ENCODE measurements at places on chromosomes 4 and X. TPM values are rescaled to one million over a fixed set of nuclear protein-coding genes. Genes with fewer than 3 reads are reported as not detected.

Gene GRXCR1
- polyA plus RNA-seq = not detected

- H3K36me3 ChIP-seq = no peaks in the 10 kb centered on the region
- DNase-seq = no peak
- no peak overlapping the region for H3K27ac ChIP-seq
- no peaks in the 10 kb centered on the region for H3K27me3 ChIP-seq
- H3K4me1 ChIP-seq = no peaks in the 10 kb centered on the region
Measured at GRCh38 chr4:119731778-119732177, 103.2 kb upstream of the PDE5A start.

- DNase-seq = no peak
- no peak overlapping the region for H3K4me3 ChIP-seq
- H3K36me3 ChIP-seq = no peaks in the 10 kb centered on the region
- peaks cover 10% of the 10 kb centered on the region for H3K27me3 ChIP-seq
Measured at GRCh38 chrX:9874483-9874882, 88.3 kb downstream of the SHROOM2 start.

DNA sequence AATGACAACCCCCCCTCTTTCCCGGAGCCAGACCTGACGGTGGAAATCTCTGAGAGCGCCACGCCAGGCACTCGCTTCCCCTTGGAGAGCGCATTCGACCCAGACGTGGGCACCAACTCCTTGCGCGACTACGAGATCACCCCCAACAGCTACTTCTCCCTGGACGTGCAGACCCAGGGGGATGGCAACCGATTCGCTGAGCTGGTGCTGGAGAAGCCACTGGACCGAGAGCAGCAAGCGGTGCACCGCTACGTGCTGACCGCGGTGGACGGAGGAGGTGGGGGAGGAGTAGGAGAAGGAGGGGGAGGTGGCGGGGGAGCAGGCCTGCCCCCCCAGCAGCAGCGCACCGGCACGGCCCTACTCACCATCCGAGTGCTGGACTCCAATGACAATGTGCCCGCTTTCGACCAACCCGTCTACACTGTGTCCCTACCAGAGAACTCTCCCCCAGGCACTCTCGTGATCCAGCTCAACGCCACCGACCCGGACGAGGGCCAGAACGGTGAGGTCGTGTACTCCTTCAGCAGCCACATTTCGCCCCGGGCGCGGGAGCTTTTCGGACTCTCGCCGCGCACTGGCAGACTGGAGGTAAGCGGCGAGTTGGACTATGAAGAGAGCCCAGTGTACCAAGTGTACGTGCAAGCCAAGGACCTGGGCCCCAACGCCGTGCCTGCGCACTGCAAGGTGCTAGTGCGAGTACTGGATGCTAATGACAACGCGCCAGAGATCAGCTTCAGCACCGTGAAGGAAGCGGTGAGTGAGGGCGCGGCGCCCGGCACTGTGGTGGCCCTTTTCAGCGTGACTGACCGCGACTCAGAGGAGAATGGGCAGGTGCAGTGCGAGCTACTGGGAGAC, 1.6 kb downstream of the PCDH10 start:
- peaks cover 20% of the 10 kb centered on the region for H3K36me3 ChIP-seq
- DNase-seq = no peak
- peak overlapping the region; percentile 60 for H3K4me3 ChIP-seq
- H3K27ac ChIP-seq = peak overlapping the region; percentile 44

Gene MSX1
- not detected for polyA plus RNA-seq

GRCh38 chrX:40448793-40449192, 132.0 kb upstream of the ATP6AP2 start:
- no peaks in the 10 kb centered on the region for H3K36me3 ChIP-seq
- DNase-seq = no peak
- no peaks in the 10 kb centered on the region for H3K4me1 ChIP-seq

DNA sequence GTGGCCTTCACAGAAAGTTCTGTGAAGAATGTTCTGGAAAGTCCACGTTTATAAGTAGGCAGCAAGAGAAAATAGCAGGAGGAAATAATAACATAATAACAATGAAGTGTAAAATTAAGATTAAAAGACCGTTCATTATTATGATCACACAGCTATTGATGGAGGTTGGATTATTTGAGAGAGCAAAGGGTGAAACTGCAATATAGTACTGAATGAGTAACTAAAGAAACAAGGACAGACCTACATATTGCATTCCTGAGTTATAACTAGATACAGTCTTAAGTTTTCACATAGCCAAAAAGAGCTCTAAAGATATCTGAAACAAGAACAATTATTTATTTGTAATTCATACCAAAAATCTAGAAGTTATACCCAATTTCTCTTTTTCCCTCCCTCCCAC, 122.9 kb upstream of the TMEM164 start:
- H3K36me3 ChIP-seq = no peaks in the 10 kb centered on the region
- peaks cover 5% of the 10 kb centered on the region for H3K4me1 ChIP-seq
- no peak for DNase-seq

- H3K36me3 ChIP-seq = no peaks in the 10 kb centered on the region
- peaks cover 88% of the 10 kb centered on the region for H3K4me1 ChIP-seq
- H3K4me3 ChIP-seq = no peak overlapping the region
- H3K27ac ChIP-seq = peak overlapping the region; percentile 24
- H3K27me3 ChIP-seq = no peaks in the 10 kb centered on the region
Measured at GRCh38 chr4:140740422-140740821, 15.8 kb downstream of the TBC1D9 start.

DNA sequence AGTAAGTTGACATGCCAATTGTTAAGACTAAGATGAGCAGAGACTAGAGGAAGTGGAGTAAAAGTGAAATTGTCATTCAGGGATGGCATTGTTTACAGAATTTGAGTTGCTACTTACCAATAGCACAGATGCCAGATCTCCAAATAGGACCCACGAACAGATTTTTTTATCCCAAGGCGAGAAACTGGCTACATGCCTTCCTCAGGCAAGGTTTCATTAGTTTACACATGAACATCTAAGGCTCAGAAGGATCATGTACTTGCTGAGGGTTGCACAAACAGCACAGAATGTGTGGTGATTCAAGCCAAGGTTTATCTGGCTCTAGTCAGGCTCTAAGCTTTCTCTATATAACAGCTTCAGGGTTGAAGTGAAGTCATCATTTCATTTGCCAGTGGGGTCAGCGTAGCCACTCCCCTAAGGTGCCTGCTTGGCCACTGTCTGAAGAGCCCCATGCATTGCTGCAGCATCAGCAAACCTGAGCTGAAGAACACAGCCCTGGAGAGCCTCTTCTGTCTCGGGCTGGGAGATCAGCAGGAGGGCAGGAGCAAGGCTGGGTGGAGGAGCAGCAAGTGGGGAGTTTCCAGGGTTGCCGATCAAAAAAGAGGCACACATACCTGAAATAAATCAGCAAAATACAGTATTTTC, 193.0 kb upstream of the LCORL start:
- no peak for DNase-seq
- H3K36me3 ChIP-seq = no peaks in the 10 kb centered on the region
- H3K4me3 ChIP-seq = no peak overlapping the region
- no peak overlapping the region for H3K27ac ChIP-seq

DNA sequence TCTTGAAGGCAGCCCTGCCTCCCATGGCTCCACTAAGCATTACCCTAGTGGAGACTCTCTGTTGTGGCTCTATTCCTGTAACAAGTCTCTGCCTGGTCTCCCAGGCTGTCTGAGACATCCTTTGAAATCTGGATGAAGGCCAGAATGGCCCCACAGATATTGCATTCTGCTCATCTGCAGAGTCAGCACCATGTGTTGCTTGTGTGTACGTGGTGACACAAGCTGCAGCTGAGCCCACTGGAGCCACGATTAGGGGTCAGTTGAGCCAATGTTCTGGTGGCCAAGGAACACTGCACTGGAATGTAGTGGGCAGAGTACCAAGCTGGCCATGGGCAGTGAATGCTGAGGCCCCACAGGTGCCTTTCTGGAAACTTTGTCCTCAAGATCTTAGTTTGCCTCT, 29.2 kb downstream of the GRID2 start:
- H3K4me3 ChIP-seq = no peak overlapping the region
- H3K4me1 ChIP-seq = no peaks in the 10 kb centered on the region
- DNase-seq = no peak
- no peaks in the 10 kb centered on the region for H3K27me3 ChIP-seq
- H3K36me3 ChIP-seq = no peaks in the 10 kb centered on the region

Gene GPC4
- polyA plus RNA-seq = 0.25 TPM

DNA sequence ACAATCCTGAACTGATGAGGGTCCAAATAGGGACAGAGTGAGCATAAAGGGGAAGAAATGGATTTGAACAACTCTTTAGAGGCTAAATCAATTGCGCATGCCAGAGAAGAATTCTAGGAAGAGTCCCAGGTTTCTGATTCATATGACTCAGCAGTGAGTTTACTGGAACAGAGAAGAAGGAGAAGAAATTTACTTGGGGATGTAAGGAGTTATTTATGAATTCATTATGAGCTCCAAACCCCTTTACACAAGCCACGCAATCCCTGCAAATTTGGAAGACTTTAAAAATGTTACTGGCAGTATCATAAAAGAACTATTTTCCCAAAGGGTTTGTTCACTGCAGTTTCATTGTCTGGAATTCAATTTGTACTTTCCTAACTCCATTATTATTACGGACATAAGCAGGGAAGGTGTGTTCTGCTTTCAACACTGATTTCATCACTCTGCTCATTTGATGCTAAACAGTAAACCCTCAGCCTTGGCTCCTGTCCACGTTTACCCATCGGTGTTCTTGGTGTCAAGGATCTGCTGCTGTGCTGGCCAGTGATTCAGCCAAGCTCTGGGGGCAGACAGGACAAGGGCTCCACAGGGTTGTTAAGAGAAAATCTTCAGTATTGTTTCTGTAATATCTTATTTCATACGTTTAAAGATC, 273.7 kb downstream of the HNRNPD start:
- no peaks in the 10 kb centered on the region for H3K4me1 ChIP-seq
- peaks cover 4% of the 10 kb centered on the region for H3K27me3 ChIP-seq
- no peak overlapping the region for H3K4me3 ChIP-seq
- DNase-seq = no peak

- no peak overlapping the region for H3K4me3 ChIP-seq
- peaks cover 44% of the 10 kb centered on the region for H3K27me3 ChIP-seq
- no peaks in the 10 kb centered on the region for H3K36me3 ChIP-seq
- no peak for DNase-seq
- H3K4me1 ChIP-seq = no peaks in the 10 kb centered on the region
- H3K27ac ChIP-seq = no peak overlapping the region
Measured at GRCh38 chr4:42871671-42872290, 20.7 kb upstream of the GRXCR1 start.

DNA sequence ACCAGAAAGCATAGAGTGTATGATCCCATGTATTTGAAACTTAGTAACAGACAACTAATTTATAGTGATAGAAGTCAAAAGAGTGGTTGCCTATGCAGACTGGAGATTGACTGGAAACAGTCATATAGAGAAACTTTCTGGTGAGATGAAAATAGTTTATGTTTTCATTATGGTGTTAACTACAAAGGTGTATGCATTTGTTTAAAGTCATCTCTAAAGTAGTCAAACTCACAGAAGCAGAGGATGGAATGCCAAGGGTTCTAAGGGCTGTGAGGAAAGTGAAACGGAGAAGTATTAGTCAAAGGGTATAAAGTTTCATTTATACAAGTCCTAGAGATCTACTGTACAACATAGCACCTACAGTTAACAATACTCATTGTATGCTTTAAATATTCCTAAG, 45.8 kb downstream of the ENOX2 start:
- no peak for DNase-seq
- no peak overlapping the region for H3K4me3 ChIP-seq
- no peaks in the 10 kb centered on the region for H3K4me1 ChIP-seq

DNA sequence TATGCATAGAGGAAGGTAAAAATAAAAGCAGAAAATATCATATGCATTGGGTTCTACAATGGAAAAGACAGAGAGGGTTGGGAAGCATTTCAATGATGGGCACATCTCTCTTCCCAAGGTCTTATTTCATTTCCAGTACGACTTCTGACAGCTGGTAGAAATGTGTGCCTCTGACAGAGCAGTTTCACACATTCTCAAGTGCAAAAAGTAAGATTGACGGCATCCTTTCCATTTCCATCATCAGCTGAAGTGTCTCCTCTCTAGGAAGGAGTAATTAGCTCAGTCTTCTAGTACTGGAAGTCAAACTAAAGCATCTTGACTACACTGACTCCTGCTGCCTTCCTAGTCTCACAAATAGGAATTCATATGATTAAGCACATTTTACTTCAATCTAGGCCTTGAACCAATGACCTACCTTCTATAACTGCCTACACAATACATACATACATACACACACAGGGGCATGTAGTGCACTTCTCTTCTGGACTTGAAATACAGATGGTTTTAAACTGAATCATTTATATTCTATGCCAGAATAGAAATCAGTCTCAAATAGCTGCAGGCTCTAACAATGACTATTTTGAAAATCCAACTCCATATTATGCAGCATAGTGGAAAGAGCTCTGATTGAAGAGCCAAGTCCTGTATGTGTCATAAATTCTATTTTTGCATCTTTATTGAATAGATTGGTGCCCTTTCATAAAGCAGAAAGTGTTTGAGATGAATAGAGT, 473.4 kb downstream of the INPP4B start:
- no peaks in the 10 kb centered on the region for H3K27me3 ChIP-seq
- no peak overlapping the region for H3K27ac ChIP-seq
- H3K4me3 ChIP-seq = no peak overlapping the region
